ENCODE measurements at places on chromosomes 12 and 14. TPM values are rescaled to one million over a fixed set of nuclear protein-coding genes. Genes with fewer than 3 reads are reported as not detected.

DNA sequence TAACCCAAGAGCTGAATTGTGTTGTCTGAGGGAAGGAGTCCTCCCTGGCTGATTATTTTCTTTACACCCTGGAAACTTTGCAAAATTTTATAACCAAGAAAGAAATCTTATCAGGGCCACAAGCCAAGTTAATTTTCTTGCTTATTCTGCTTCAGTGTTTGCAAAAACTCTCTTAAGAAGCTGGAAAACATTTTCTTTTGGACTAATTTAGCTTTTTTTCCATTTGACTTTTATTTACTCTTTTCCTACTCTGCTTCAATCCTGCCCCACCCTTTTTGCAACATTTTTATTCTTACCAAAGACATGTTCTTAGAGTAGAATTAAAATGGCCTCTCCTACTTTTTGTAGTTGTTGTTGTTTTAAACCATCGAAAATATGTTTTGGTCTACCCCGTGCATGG, 378.7 kb downstream of the ZFP36L1 start:
- DNase-seq: no peak

GRCh38 chr12:83114966-83115365, 428.3 kb downstream of the TMTC2 start:
- no peak for DNase-seq

The CD27 gene
- total RNA-seq: 0.16 TPM

GRCh38 chr12:22029991-22030390, 16.0 kb upstream of the CMAS start:
- no peak for DNase-seq

The CD163 gene
- 44.7 TPM for total RNA-seq

DNA sequence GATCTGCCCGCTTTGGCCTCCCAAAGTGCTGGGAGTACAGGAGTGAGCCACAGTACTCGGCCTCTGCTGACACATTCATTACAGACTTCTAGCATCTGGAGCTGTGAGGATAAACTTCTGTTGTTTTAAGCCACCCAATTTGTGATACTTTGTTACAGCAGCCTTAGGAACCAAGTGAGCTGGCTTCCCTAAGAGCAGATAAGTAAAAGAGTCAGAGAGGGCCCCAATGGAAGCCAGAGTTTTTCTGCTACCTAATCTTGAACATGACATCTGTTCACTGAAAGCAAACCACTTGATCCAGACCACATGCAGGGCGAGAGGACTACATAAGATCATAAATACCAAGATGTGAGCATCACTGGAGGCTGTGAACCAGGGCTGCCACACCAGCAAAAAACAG, 3.7 kb upstream of the MAPKAPK5 start:
- DNase-seq: no peak

The SELPLG gene
- 3.4 TPM for total RNA-seq

The PDZRN4 gene
- 0.14 TPM for total RNA-seq

GRCh38 chr12:3049611-3050249, 27.4 kb upstream of the TSPAN9 start:
- no peak for DNase-seq

The TAS2R9 gene
- not detected for total RNA-seq

The OAS2 gene
- total RNA-seq: 4.8 TPM

GRCh38 chr14:51828017-51828797, 32.2 kb upstream of the GNG2 start:
- peak; percentile 17 for DNase-seq

The PTPRR gene
- total RNA-seq: 1.3 TPM

- DNase-seq: no peak
These were observed 909 bp upstream of the TAOK3 start for GRCh38 chr12:118373616-118374015.

DNA sequence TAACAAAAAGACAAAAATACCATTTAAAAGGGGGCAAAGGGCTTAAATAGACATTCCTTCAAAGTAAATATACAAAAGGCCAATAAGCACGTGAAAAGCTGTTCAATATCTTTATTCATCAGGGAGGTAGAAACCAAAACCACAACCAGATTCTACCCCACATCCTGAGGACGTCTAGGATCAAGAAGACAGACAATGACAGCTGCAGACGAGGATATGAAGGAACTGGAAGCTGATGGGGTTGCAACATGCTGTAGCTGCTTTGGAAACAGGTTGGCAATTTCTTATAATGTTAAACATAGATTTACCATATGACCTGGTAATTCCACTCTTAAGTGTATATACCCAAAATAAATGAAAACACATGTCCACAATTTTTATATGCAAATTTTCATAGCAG, 85.1 kb upstream of the C14orf180 start:
- DNase-seq: no peak

- DNase-seq: no peak
These were observed 2.5 kb upstream of the ALDH2 start for GRCh38 chr12:111764120-111764821.

The IL23A gene
- not detected for total RNA-seq

GRCh38 chr12:105334582-105334981, 4.1 kb downstream of the C12orf75 start:
- DNase-seq: no peak

The ADAMTS20 gene
- total RNA-seq: not detected

The CABP1 gene
- total RNA-seq: 4.2 TPM

The GUCY2C gene
- 0.11 TPM for total RNA-seq

- DNase-seq: peak; percentile 25
These were observed 84.1 kb upstream of the GNG2 start for GRCh38 chr14:51776102-51776894.

GRCh38 chr12:7869137-7869536, 3.6 kb downstream of the SLC2A14 start:
- no peak for DNase-seq

The TAS2R19 gene
- total RNA-seq: 0.38 TPM

The TMEM132D gene
- total RNA-seq: not detected

The C12orf43 gene
- 7.6 TPM for total RNA-seq

DNA sequence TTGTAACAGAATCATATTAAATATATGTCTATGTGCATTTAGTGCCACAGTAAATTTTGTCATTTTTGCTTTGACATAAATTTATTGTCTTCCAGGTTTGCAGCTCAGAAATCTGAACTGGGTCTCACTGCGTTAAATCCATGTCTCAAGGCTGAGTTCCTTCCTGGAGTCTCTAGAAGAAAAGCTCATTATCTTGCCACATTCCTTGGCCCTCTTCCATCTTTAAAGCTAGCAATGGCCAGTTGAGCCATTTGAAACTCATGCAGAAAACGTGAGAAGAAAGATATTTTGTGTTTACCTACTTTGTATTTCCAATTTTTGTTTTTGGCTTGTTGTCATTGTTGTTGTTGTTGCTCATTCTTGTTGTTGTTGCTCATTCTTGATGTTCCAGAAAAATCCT, 10.7 kb downstream of the PRH1 start:
- DNase-seq: no peak

The PTGER2 gene
- 0.60 TPM for total RNA-seq

DNA sequence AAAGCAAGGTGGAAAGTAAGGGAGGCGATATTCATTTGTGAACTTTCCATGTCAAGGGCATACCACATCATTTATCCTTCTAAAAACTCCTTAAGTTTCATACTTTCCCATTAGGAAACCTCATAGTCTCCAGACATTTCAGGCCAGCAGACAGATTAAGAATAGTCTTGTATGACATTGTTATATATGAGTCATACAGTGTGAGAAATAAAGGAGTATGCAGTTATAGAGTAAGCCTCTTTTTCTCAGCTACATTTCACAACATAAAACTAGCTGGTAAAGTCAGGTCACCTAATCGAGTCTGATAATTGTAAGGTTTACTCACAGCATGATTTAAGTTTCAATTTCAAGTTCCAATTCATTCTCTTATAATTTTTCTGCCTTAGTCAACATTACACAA, 164.3 kb downstream of the GRIP1 start:
- DNase-seq: no peak

DNA sequence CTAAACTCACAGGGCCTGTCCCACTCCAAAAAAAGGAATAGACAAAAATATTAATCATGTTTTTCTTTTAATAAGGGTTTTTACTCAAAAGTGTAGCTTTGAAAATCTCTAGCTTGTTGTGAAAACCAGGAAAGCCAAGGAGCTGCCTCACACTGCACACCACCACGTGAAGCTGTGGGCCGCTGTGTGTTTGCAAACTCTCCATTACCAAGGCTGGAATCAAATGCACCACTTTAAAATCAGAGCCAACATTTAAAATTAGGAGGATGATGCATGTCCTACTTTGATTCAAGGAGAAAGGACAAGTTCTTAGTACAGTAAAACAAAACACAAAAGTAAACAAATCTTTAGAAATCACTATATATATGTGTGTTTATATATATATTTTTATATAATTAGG, 83.0 kb downstream of the SETD3 start:
- DNase-seq: no peak

GRCh38 chr12:50923361-50924130, 28.8 kb upstream of the HIGD1C start:
- no peak for DNase-seq

DNA sequence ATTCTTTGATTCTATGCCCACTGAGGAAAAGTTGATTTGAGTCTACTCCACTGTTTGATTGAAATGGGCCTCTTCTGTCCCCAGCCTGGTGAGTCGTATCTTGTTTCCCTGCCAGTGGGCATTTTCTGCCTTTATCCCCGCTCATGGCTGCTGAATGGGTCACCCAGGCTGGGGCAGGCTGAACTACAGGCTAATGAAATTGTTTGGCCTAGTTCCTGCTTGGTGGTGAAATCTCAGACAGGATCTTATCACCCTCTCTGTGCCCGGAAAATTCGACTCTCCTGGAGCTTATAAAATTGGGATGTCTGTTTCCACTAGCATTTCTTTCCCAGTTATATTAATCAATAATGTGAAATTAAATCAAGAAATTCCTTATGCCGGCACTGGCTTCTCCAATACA, 65.0 kb downstream of the CHST11 start:
- no peak for DNase-seq

DNA sequence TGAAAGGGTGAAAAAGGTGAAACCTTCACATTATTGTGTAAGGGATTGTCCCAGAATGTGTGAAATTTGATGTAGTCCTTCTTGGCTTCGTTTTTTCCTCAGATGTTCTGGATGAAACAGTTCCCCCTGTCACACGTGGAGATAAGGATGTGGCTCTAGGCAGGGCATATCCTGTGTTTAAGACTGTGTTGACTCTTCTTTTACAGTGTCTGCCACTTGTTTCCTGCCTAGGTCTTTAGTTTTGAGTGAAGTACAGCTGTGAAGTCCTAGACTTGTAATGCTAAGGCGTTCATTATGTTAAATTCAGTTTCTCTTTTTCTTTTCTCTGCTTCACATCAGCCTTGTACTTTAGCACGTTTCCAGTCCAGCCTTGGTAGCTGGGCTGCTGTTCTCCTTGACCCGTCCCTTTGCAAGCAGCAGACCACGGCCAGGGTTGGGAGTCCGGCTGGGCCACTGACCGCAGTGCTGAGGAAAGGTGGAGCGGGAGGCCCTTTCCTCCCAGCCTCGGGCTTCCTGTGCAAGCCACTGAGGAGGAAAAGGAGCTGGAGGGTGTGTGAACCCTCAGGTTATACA, 59.1 kb downstream of the RASSF3 start:
- DNase-seq: peak; percentile 59

- no peak for DNase-seq
These were observed 176.8 kb upstream of the FOXG1 start for GRCh38 chr14:28589792-28590191.

GRCh38 chr12:81095501-81096232, 17.8 kb downstream of the ACSS3 start:
- no peak for DNase-seq

DNA sequence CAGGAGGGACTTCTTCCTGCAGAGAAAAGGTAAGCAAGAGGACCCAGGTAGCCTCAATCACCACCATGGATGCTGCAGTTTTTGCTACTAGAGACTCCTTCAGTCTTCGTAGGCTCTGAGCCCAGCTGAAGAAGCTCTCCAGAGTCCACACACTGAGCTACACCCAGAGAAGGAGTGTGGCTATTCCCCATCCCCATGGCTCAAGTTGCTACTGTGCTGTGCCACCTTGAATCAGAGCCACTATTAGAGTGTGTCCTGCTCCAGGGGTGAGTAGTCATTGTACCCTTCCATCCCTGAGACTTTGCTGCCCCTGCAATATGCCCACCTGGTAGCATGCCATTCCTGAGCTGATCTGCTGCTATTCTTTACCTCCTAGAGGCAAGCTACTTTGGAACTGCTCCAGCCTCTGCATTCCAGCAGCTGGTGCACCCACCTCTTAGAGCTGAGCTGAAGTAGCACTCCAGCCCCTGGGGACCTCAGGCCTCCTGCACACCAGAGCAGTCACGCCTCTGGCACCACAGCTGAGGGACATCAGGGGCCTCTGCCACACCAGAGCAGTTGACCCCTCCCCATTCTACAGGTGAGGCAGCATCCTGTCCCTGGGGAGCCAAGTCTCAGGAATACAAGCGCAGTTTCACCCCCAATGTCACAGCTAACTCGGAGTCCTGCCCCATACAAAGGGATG, 213.0 kb downstream of the TRHDE start:
- DNase-seq: no peak

GRCh38 chr14:96512602-96513397, 10.6 kb downstream of the PAPOLA start:
- no peak for DNase-seq

The ST8SIA1 gene
- 2.1 TPM for total RNA-seq

- DNase-seq: no peak
These were observed 4.5 kb upstream of the HECTD4 start for GRCh38 chr12:112386726-112387125.

The EGLN3 gene
- total RNA-seq: 153 TPM

All from left ventricle myocardium inferior (tissue), 1 donor.